Right lobe of liver (tissue), 6 donors: ENCODE measurements at places on chromosomes 5 and 9.

- no peaks in the 10 kb centered on the region for H3K4me1 ChIP-seq
- H3K36me3 ChIP-seq = no peaks in the 10 kb centered on the region
- no peaks in the 10 kb centered on the region for H3K27me3 ChIP-seq
- no peak overlapping the region for H3K4me3 ChIP-seq
Observed at GRCh38 chr9:105757496-105758251, 63.3 kb downstream of the TMEM38B start.

DNA sequence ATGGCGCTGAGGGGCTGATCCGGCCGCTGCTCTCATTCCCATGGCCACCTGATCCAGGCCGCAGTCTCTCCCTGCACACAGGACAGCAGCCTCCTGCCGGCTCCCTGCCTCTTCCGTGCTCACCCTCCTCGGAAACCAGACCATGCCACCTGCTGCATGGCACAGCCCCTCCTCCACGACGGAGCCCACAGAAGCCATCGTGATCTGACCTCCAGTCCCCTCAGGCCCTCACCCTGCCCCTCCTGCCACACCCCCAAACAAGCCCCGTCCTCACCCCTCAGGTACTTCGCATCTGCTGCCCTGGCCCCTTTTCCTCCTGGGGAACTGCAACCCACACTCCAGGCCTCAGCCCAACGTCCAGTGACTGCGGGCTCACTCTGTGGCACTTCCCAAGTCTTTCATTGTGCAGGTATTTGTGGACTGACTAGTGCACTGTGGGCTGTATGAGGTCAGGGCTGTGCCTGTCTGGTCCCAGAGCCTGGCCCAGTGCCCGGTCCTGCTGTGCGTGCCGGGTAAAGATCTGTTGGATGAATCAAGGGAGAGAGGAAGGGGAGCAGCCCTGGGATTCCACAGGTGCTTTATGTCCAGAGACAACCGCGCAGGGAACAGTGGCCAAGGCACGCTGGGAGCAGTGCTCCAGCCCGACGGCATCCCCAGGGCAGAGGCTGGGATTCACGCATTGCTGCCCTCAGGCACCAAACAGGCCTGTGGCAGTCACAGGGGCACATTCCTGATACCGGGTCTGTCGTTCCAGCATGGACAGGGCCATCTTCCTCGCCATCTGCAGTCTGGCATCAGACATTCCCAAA, 86.1 kb downstream of the ADAMTS2 start:
- no peaks in the 10 kb centered on the region for H3K36me3 ChIP-seq
- peak; percentile 51 for DNase-seq
- no peak overlapping the region for H3K27ac ChIP-seq
- H3K27me3 ChIP-seq = no peaks in the 10 kb centered on the region
- no peaks in the 10 kb centered on the region for H3K4me1 ChIP-seq

- no peaks in the 10 kb centered on the region for H3K27me3 ChIP-seq
- no peaks in the 10 kb centered on the region for H3K4me1 ChIP-seq
Observed at GRCh38 chr5:2143646-2144353, 261.1 kb upstream of the IRX4 start.

GRCh38 chr9:37549527-37549926, 26.7 kb downstream of the FBXO10 start:
- no peaks in the 10 kb centered on the region for H3K36me3 ChIP-seq
- no peaks in the 10 kb centered on the region for H3K4me1 ChIP-seq
- no peak overlapping the region for H3K4me3 ChIP-seq
- H3K27ac ChIP-seq = no peak overlapping the region
- no peak for DNase-seq
- no peaks in the 10 kb centered on the region for H3K27me3 ChIP-seq

DNA sequence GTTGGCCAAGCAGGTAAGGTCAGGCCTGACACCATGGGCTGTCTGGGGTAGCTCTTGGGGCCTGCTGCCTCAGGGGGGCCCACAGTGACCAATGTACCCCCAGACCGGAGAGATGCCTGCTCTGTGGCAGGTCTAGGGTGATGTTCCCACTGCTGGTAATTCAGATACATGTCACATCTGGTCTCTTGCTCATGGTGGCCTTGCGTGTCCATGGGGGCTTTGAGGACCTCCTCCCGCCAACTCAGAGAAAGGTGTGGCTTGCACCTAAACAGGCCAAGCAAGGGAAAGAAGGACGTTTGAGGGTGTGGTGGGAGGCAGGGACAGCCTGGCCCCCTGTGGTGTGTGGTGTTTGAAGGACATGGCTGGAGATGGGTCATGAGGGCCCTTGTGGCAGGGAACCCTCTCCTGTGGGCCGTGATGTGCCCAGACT, 75.2 kb downstream of the PHF2 start:
- no peaks in the 10 kb centered on the region for H3K4me1 ChIP-seq
- H3K36me3 ChIP-seq = peaks cover 40% of the 10 kb centered on the region
- no peak overlapping the region for H3K4me3 ChIP-seq
- no peak for DNase-seq

DNA sequence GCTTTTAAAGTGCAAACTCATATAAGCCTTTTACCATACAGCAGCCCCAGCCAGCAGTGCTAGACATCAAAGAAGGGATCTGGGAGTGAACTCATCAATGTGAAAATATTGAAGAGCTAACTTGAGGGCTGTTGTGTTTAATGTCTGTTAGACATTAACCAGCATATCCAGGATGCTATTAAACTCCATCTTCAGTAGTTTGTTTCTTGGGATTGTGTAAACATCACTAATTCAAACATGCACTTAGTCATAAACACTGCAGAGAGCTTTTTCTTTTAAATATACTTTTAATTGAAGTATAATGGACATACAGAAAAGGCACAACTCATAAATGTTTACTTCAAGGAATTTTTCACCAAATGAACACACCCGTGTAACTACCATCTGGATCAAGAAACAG, 81.8 kb downstream of the TMEM252 start:
- no peaks in the 10 kb centered on the region for H3K27me3 ChIP-seq
- H3K27ac ChIP-seq = no peak overlapping the region
- no peaks in the 10 kb centered on the region for H3K36me3 ChIP-seq
- no peaks in the 10 kb centered on the region for H3K4me1 ChIP-seq
- no peak for DNase-seq

DNA sequence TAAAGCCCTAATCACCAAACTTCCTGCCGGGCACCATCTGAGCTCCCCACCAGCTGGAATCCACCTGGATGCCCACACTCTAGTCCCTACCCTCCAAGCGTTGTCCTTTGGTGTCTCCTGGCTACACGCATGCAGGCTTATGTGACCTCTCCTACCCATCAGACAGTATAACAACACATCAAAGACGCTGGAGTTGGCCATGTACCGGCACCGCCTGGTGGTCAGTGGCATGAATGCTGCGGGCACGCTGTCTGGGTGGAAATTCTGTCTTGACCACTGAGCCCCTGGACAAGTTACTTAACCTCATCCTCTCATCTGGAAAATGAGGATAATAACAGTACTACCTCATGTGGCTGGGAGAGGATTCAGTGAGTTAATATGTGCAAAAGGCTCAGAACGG, 23.4 kb upstream of the CORO2A start:
- no peaks in the 10 kb centered on the region for H3K36me3 ChIP-seq
- H3K27me3 ChIP-seq = no peaks in the 10 kb centered on the region
- no peak overlapping the region for H3K4me3 ChIP-seq
- no peak for DNase-seq

DNA sequence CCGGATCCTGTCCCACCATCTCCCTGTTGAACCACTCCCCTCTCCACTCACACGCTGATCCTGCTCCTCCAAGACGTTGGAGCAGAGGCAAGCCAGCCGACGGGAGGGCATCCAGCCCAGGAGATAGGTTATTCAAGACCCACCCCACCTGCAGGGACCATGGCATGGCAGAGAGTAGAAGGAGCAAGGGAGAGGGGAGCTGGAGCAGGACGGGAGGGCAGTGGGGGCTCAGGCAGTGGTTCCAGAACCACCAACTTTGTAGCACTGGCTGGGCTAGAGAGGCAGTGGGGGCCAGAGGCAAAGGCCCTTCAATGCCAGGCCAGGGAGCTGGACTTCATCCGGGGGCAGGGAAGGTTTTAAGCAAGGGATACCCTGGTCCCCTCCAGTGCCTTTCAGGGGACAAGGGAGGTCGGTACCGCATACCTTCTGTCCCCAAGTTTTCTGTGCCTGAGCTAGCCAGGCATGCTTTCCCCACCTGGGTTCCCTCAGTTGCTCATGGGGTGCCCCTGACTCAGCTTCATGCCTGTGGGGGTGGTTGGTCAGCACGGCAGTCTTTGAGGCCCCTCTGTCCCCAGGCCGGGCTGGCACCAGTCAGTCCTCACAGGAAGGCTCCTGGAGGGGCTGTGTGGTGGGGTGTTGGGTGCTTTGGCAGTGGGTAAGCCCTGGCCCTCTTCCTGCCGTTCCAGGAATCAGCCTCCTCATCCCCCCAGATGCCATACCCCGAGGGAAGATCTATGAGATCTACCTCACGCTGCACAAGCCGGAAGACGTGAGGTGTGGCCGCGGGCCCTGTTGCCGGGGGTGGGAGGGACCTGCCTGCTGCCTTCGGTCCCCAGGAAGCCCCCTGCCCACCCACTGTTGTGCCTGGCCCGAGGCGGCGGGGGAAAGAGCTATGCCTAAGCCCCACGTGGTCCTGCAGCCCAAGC, 22.4 kb downstream of the HK3 start:
- no peak for DNase-seq
- no peaks in the 10 kb centered on the region for H3K27me3 ChIP-seq
- no peak overlapping the region for H3K27ac ChIP-seq

DNA sequence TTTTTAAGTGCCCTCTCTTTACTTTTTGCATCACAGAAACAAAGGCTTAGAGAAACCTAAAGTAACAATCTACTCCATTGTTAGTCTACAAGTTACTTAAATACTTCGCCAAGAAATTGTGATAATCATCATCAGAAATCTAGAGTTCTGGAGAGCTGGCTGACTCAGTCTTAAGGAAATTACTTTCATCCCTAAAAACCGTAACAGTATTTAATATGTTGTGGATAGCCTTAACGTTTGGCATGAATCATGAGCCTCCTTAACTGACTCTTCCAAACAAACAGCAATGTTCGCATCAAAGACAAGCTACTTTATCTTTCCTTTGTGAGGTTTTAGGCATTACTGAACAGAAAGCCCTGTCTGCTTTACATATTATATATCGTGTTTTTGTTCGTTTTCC, 128.7 kb downstream of the NIPBL start:
- no peak overlapping the region for H3K4me3 ChIP-seq
- DNase-seq = no peak
- H3K4me1 ChIP-seq = no peaks in the 10 kb centered on the region
- H3K36me3 ChIP-seq = peaks cover 28% of the 10 kb centered on the region
- H3K27ac ChIP-seq = no peak overlapping the region

GRCh38 chr5:119945691-119946090, 316.3 kb downstream of the FAM170A start:
- H3K27me3 ChIP-seq = no peaks in the 10 kb centered on the region
- H3K4me1 ChIP-seq = no peaks in the 10 kb centered on the region
- H3K36me3 ChIP-seq = no peaks in the 10 kb centered on the region
- no peak overlapping the region for H3K4me3 ChIP-seq
- H3K27ac ChIP-seq = no peak overlapping the region

GRCh38 chr5:163434401-163434866, 3.0 kb upstream of the CCNG1 start:
- H3K36me3 ChIP-seq = no peaks in the 10 kb centered on the region
- H3K27me3 ChIP-seq = no peaks in the 10 kb centered on the region
- H3K4me3 ChIP-seq = no peak overlapping the region
- peaks cover 46% of the 10 kb centered on the region for H3K4me1 ChIP-seq

DNA sequence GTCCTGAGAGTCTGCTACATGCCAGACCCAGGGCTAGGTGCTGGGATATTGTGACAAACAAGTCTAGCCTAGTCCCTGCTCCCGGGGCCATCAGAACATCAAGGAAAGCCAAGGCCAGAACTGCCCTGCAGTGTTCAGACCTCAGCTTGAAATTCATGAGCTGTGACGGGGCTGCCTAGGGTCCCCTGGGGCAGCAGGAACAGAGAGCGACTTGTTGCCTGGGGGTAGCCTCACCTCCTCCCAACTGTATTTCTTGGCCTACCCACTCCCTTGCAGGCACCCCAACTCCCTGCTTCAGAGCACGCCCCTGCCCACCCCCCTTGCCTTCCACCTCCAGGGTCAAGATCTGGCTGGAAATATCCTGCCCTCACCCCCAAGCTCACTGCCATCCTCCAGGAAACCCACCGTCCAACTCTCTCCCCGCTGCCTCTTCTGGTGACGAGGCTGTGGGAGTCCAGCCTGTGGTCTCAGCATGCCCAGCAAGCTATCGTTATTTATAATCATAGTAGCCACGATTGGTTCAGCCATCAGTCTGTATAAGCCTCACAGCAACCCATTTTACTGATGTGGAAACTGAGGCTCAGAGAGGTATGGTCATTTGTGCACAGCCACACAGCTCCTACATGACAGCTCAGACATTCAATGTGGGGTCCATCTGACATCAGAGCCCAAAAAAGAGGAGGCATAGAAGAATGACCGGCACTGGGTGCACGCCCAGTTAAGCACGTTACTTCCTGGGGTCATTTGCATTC, 10.7 kb downstream of the DNM1 start:
- DNase-seq = no peak
- no peaks in the 10 kb centered on the region for H3K27me3 ChIP-seq
- peaks cover 43% of the 10 kb centered on the region for H3K4me1 ChIP-seq
- H3K4me3 ChIP-seq = no peak overlapping the region

DNA sequence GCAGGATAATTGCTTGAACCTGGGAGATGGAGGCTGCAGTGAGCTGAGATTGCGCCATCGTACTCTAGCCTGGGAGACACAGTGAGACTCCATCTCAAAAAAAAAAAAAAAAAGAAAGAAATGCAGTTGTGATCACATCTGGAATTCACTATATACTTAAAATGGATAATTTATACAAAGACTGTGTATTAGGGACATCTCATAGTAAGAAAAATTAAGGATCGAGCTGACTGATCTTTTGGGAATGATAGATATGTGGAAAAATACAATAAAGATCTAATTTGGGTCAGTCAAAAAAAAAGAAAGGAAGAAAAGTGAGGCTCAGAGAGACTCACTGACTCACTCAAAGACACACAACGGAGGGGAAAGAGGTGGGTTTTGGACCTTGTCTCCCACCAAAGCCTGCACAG, 73.2 kb upstream of the STXBP1 start:
- no peak for DNase-seq
- no peaks in the 10 kb centered on the region for H3K27me3 ChIP-seq
- no peaks in the 10 kb centered on the region for H3K36me3 ChIP-seq
- no peak overlapping the region for H3K4me3 ChIP-seq

DNA sequence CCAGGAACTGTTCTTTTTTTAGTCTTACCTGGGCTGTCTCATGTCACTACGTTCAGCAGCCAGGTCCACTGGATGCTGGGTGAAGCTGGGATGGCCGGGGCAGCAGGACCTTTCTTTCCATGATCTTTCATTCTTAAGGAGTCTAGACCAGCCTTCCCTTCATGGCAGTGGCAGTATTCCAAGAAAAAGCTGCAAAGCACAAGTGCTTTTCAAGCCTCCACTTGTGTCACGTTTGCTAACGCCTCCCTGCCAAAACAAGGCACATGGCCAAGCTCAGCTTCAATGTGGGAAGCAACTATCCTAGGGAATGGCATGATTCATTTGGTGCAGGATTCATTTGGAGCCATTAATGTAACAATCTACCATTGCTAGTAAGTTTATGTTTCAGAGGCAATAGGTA, 94.8 kb downstream of the RCL1 start:
- DNase-seq = no peak
- no peaks in the 10 kb centered on the region for H3K4me1 ChIP-seq
- no peak overlapping the region for H3K27ac ChIP-seq
- H3K36me3 ChIP-seq = no peaks in the 10 kb centered on the region
- H3K4me3 ChIP-seq = no peak overlapping the region
